Osteoblast (primary cell): ENCODE measurements at places on chromosomes 7 and 10.
A peak's percentile ranks its signal among the peaks of the same experiment; 100 is the strongest.

- no peak for DNase-seq
These were observed 17.7 kb upstream of the DNMBP start for GRCh38 chr10:100027416-100027815.

GRCh38 chr7:120233338-120233737 is 39.6 kb upstream of the KCND2 start:
- DNase-seq: no peak

DNA sequence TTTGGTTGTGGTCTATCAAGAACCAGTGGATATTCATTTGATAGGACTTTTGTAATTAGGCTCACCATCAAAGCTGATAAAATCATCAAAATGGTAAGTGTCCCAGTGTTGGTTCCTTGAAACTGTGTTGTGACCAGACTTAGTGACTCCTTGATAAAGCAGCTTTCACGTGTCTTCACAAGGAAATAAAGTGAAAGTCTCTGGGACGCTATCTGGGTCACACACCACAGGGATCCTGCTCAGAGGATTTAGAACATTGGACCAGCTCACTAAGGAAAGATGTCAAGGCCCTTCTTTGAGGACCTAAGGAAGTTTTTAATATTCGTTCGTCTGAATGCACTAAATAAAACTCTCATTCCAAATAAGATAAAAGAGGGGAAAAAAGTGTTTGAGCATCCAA is 193.1 kb downstream of the RNLS start:
- DNase-seq: peak; percentile 46

DNA sequence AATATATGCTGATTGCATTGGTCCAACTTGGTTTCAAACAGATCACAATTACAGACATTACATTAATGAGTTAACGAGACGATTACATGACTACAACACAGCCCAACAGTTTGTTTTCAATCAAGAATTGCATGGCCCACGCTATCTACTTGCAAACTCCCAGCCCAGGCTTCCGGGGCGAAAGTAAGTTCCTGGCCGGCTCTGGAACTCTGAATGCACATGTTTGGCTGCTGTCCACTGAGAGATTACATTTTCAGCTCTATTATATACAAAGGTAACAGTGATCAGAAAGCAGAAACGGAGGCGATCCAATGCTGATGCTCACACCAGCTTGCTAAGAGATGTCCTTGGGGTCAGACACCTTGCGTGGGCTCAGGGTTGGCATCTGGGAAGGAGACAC is 206.3 kb downstream of the FANK1 start:
- no peak for DNase-seq

DNA sequence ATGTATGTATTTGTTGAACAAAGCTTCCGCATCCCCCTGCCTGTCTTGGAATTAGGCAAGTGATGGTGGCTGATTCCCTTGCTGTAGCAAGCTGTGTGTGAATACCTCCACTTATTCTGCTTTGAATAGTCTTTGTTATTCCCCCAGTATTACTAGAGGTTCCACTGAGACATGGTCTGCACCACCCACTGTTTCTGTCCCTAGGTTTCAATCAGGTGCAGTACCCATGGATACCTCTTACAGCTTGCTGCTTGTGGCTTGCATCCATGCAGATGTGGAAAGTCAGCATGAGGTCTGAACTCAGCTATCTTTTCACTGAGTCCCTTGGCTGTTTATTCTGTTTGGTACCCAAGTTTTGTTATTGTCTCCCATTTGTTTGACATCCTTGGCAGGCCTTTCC is 447.4 kb downstream of the GRM8 start:
- no peak for DNase-seq

DNA sequence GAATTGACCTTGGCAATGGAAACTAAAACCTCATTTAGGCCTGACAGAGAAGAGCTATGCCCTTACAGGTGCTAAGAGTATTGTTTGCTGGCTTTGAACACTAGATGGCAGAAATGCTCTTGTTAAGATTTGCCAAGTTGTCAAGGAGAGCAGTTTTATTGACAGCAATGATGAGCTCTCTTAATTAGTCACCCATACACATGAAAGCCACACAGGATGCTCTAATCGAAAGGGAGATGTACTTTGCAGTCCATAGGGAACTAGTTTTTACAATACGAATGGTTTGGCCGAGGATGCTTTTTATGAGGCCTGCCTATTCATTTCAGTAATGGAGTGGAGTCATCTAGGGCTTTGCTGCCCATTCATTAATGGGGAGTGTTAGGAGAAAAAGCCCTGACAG is 45.4 kb upstream of the MBL2 start:
- no peak for DNase-seq

DNA sequence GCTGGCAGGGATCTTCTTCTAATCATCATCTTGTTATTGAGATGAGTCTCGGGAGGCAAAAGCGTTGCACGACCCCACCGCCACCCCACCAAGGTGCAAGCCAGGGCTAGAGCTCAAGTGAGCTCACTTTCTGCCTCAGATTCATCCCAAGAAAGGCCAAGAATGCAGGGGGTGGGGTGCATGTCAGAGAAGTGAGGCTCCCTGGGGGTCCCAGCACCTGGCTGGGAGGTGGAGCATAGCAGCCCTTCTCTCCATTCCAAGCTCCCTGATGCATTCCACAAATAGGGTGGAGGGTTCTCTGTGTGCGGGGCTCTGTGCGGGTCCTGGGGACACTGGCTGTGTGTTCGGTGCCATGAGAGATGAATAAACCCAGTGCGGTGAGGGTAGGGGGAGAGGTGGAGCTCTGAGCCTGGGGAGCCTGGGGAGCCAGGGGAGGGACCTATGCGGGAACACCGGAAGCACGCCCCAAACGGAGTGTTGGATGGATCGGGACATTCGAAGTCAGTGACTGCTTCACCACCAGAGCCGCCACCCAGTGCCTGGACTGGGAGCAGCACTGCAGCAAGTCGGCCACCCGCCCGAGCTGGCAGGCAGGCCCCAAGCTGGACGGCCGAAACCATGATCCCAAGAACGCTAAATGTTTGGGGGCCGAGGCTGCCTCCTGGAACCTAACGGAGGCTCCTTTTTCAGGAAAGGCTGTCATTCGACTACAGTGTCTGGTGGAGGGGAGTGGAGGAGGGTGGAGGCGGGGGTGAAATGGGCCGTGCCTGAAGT is 17.9 kb upstream of the HMX3 start:
- DNase-seq: peak; percentile 66

DNA sequence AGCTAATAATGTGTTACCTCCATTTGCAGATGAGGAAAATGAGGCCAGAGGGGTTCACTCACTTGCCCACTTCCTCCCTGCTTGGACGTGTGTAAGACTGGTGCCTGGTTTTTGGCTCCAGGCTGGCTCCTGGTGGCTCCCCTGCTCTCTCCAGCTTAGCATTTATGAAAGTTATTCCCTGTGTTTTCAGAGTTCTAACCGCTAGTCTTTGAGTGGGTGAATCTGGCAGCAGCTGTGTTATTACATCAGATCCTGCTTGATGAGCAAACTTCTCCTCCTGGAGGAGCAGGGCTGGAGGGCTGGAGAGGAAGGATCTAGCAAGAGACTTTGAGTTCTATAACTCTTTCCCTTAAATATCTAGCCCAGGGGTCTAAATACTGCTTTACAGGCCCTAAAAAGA is 80.9 kb upstream of the AGBL3 start:
- DNase-seq: peak; percentile 50

GRCh38 chr7:1400371-1400770 is 58.9 kb downstream of the MICALL2 start:
- DNase-seq: peak; percentile 22

DNA sequence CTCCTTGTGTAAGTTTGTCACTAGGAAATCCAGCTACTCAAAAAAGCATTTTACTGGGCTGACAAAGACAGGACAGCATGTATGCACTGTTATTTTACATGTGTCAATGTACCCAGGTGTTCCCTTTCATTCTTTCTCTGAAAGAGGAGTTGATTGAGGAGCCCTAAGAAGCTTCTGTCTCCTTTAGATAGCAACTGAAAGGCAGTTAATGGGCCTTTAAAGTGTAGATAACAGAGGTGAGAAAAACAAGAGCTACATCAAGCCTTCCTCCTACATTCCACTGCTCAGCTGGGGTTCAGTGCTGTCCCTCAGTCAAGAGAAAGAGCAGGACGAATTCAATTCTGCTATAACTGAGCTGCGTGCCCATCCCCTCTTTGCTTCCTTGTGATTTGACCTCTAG is 12.8 kb upstream of the WIPF3 start:
- DNase-seq: no peak

GRCh38 chr10:44015702-44016500 is 367.2 kb upstream of the ZNF32 start:
- DNase-seq: no peak

DNA sequence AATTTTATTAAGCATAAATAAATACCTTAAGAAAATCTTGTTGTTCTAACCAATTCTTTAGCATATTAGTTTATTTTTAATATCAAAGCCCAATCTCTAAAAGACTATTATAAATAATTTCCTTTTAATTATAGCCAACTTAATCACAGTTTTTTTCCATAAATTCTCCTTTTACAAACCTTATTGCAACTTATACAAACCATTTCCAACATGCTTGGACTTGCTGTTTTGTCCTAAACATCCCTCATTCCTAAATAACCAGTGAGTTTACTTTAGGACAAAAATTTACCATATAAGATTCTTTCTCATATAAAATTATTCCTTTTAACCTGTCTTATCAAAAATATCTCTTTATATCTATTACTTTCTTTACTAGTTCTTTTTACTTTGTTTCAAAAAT is 25.2 kb upstream of the LSM8 start:
- no peak for DNase-seq

DNA sequence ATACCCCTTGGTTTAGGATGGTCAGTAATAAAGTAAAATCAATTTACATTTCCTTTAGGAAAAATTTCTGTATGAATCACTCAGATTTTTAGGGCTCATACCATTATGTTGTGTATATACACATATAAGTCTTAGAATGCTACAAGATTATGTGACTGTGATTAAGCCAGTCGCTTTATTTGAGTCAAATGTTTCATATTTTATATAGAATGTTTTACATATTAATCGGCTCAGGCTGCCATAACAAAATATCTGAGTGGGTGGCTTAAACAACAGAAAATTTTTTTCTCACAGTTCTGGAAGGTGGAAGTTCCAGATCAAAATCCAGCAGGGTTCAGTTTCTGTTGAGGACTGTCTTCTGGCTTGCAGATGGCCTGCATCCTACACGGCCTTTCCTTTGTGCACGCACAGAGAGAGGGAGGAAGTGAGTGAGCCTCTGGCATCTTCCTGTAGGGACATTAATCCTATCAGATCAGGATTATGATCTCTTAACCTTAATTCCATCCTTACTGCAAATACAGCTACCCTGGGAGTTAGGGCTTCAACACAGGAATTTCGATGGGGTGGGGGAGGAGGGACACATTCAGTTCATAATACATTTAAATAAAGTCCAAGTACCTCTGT is 198.0 kb downstream of the PHF14 start:
- no peak for DNase-seq

DNA sequence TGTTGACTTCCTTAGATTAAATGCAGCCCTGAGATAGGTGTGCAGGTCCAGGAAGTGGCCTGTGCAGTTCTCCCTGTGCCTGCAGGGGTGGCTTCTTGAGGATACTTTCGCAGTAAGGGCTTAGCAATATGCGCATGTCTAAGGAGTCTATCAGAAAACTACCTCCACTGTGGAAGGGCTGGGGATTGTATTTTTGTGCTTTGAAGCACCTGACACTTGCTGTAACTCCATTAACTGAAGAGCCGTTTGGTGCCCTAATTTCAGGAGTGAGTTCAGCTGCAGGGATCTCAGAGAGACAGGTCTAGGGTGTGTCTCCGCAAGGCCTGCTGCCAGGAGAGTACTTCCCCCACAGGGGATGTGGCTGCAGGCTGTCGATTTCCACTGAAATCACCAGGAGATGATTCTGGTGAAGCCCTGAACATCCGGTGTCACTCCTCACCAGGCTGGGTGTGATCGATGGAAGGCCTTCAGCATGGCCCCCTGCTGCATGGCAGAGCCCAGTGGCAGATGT is 35.5 kb downstream of the IKZF1 start:
- no peak for DNase-seq

DNA sequence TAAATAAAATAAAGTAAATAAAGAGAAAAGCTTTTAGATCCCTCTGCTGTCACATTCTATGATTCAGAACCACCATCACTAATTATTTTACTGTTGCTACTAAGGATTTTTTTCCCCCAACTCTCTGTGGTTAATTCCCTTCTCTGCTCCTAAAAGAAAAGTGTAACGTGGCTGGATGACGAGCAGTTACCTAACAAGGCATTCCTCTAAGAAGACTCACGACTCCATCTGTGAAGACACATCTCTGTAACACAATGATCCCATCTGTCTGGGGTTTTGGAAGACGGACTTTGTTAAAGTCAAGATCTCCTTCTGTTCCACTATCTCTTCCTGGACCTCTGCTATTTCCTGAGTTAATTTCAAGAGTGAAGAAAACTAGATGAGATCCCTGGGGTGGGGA is 179.9 kb downstream of the SFMBT2 start:
- no peak for DNase-seq

- no peak for DNase-seq
These were observed 32.2 kb downstream of the BAIAP2L1 start for GRCh38 chr7:98368716-98369115.

DNA sequence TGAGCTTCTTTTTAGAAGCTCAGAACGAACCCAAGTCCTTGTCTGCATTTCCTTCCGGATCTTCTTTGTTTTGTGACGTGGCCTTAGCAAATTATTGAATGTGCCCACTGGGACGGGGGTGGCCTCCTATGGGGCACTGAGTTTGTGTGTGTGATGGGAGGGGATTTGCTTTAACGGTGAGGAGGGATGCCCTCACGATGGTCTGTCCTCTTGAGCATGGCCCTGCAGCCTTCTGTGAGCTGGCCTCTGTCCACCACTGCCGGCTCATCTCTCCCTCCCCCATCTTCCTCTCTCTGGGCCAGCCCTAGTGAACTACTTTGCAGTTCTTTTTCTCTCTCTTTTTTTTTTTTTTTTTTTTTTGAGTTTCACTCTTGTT is 62.9 kb upstream of the MKRN1 start:
- no peak for DNase-seq

- DNase-seq: no peak
These were observed 50.1 kb downstream of the NOD1 start for GRCh38 chr7:30428246-30429155.

DNA sequence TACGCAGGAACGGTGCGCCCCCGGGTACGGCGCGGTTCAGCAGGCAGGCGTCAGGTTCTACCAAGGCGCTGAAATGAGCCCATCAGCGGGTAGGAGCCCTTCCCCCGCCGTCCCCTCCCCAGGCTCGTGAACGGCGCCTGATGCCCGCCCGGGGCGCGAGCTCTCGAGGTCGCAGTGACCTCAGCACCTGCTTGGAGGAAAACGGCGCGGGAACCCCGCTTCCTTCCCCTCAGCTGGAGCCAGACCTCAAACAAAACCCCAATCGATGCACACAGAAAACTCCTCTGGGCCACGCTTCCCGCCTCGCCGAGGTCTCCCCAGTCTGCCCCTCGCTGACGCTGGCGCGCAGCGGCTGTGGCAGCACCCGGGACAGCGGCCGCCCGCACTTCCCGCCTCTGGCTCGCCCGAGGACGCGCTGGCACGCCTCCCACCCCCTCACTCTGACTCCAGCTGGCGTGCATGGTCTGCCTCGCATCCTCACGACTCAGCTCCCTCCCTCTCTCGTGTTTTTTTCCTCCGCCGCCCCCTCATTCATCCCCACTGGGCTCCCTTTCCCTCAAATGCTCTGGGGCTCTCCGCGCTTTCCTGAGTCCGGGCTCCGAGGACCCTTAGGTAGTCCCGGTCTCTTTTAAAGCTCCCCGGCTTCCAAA is 514 bp upstream of the GAD2 start:
- no peak for DNase-seq
